ENCODE measurements at places on chromosomes 2 and 18. TPM values are rescaled to one million over a fixed set of nuclear protein-coding genes. Genes with fewer than 3 reads are reported as not detected.

The SLC16A14 gene
- total RNA-seq: not detected

The STEAP3 gene
- total RNA-seq: 5.3 TPM

DNA sequence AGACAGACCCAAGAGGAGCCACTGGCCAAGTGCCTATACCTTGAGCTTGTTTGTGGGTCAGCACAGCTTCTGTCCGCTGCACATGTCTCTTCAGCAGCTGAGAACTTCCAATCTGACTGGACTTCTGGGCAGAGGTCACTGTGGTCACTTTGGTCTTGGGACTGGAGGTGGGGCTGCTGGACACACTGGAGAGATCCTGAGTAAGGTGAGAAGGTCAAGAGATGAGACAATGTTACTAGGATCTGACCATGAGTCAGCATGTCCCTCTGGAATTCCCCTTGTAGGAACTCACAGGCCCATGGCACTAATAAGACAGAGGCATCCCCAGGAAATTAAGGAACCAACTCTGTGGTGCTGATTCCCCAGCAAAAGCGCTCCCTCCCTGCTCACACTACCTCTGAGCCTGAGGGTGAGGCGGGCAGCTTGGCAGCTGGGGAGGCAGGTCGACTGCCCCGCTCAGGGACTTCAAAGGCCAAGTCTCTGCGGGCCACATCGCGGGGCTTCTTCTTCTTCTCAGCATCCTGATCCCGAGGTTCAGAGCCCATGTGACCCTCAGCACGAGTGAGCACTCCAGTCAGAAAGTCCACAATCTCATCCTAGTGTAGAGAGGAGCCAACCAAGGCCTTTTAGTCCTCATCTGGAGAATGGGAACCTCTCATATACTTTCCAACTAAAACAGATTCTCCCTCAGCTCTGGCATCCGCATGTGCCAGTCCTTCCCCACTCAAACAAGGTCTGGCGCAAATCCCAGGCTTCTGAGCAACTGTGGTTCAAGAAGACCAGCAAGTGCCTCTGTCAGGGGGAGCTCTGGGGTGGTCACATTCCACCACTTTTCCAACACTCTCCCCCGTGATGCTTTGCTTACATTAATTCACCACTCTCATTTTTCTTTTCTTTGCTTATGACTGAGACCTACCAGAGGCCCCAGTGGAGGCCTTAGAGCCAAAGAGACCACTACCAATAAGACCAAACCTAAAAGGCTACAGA, 29.4 kb downstream of the KANSL3 start:
- no peak for DNase-seq

DNA sequence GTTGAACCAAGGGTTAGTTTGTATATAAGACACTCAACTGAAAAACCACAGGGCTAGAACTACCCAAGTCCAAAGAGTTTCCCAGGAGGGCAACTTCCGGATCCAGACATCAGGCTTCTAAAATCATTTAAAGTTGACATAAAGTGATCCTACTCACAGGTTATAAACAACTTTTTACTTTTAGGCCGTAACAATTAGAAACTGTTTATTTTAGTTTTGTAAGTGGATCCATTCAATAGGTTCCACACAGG, 454.6 kb downstream of the MEIS1 start:
- no peak for DNase-seq

- DNase-seq: no peak
Measured at GRCh38 chr2:36912695-36913094, 53.6 kb downstream of the STRN start.

The C2orf78 gene
- total RNA-seq: not detected
